ENCODE measurements at places on chromosomes 6 and 20. TPM values are rescaled to one million over a fixed set of nuclear protein-coding genes. Genes with fewer than 3 reads are reported as not detected.

CDC25B gene
- 56.3 TPM for total RNA-seq

RTN4IP1 gene
- 3.1 TPM for total RNA-seq

DLL1 gene
- 24.8 TPM for total RNA-seq

HSPA1L gene
- total RNA-seq, result 1.9 TPM

HLA-DMB gene
- 73.1 TPM for total RNA-seq

C20orf141 gene
- not detected for total RNA-seq

Data from aorta (tissue), 5 donors.